ENCODE measurements at places on chromosomes 6 and 20. TPM values are rescaled to one million over a fixed set of nuclear protein-coding genes. Genes with fewer than 3 reads are reported as not detected.

DNA sequence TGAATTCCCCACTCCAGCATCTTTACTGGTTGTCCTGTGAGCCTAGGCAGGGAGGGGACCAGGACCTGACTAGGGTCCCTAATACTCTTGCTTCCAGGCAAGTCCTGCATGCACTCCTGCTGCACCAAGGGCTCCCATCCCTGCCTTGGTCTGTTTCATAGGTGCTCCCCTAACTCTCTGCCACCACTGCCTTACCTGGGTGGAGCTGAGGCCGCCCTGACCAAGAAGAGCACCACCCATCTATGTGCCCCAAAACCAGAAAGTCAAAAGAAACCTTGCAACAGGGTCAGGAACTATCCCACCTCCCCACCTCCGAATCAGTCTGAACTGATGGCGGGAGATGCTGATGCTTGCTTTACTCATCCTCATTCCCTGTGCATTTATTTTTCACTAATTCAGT lies 23.6 kb downstream of the HLA-G start:
- H3K36me3 ChIP-seq: no peaks in the 10 kb centered on the region
- H3K27me3 ChIP-seq: peaks cover 76% of the 10 kb centered on the region
- no peak overlapping the region for H3K27ac ChIP-seq
- H3K4me1 ChIP-seq: peaks cover 12% of the 10 kb centered on the region
- H3K4me3 ChIP-seq: no peak overlapping the region
- DNase-seq: no peak

The GHRH gene
- total RNA-seq: not detected

The NFKBIE gene
- 14.3 TPM for total RNA-seq

The MYLK4 gene
- 0.62 TPM for total RNA-seq

The CCN6 gene
- total RNA-seq: not detected

The DEFB124 gene
- total RNA-seq: not detected

Measured in activated naive CD8-positive, alpha-beta T cell treated with anti-CD3 and anti-CD28 coated beads, Interleukin-2, amount 10 ng/mL, durations not matched to agents 7 days and 5 days (primary cell).